ENCODE measurements at places on chromosomes 3 and 15.

DNA sequence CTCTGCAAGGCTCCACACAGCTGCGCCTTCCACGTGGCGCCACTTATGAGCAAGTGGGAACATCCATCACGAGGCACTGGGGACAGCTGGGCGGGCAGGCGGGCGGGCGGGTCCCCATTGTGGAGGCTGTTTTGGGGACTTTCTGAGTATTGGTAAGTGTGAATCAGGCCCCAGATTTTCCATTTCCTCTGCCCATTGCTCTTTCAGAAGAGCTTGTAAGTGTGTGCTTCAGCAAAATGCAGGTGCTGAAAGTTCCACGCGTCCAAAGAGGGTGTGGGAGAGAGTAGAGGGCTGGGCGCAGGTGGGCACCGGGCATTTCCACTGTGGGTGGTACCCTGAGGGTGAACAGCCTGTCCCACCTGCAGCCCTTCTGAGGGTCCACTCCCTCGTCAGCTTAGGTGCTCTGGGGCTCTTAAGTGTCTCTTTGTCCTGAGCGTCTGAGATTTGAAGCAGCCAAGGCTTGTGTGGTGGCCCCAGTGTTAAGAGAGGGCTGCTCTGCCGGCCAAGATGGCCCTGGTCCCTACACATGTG is 177.1 kb downstream of the RPLP1 start:
- DNase-seq: no peak

- DNase-seq: no peak
Observed at GRCh38 chr3:16900779-16901440, 16.2 kb downstream of the PLCL2 start.

DNA sequence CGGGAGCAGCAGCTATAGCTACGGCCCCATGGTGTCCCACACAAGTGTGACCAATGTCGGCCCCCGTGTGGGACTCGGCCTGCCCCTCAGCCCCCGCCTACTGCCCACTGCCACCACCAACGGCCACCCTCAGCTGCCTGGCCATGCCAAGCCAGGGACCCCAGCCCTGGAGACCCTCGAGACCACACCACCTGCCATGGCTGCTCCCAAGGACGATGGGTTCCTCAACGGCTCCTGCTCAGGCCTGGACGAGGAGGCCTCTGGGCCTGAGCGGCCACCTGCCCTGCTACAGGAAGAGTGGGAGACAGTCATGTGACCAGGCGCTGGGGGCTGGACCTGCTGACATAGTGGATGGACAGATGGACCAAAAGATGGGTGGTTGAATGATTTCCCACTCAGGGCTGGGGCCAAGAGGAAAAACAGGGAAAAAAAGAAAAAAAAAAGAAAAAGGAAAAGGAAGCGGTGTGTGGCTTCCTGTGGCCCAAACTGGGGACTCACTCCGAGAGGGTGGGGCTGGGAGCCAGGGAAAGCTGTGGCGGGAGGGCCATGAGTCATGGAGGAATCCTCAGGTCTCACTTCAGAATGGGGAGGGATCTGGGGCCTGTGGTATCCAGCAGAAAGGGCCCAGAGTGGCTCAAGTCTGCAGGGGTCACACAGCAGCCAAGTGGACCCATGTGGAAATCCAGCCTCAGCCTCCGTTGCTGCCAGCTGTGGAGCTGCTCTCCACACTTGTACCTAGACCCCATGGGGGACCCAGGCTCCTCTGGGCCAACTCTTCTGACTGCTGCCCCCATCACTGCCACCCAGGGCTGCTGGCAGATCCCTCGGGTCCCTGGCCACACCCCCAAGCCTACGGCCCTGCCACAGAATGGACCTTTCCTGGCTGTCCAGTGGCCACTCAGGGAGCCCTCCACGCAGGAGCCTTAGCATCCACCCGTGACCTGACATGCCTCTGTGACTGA is 26.1 kb downstream of the PTH1R start:
- DNase-seq: no peak

DNA sequence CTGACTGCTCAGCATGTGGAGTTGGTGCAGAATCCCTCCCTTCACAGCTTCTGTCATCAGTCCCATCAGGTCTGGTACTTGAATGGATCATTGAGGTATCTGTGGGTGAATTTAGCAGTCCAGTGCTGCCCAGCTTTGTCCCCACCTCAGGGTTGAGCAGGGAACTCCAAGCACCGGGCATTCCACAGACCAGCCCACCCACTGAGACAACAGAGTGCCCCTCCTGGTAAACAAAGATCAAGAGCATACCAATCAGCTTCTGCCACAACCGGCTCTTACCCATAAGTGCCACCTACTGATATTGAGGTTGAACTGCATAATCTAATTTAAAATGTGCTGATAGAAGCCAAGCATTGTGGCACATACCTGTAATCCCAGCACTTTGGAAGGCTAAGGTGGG is 57.1 kb upstream of the FXR1 start:
- DNase-seq: no peak

DNA sequence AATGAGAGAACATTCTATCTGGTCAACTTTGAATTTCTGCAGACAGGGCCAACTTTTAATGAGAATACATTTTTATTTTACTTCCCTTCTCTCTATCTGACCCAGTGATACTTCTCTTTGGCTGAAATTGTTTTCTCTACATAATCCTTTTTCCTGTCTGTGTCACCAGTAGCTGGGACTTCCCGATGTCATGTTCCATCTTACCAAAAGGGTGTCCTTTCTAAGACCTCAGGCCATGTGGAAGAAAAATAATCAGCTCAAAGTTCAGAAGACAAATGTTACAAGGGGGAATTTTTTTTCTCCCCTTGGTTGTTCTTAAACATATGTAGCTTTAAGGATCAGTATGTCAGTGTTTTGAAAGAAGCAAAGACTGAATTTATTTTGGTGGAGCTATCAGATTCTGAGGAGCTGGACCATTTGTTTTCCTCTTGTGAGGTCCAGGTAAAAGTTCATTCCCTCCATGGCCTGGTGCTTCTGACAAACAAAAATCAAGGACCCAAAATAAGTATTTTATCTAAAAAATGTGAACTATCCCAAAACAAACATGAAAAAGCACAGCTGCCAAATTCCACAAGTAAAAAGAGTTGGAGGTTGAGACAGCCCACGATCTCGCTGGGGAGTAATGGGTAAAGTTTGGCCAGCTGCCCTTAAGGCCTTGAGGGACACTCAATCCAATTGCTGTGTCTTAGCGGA is 859.4 kb upstream of the NR2F2 start:
- DNase-seq: no peak
